Activated CD4-positive, alpha-beta T cell treated with anti-CD3 and anti-CD28 coated beads, Interleukin-2, amount 10 ng/mL, durations not matched to agents 7 days and 5 days (primary cell): ENCODE measurements at places on chromosomes 3 and 15. TPM values are rescaled to one million over a fixed set of nuclear protein-coding genes. Genes with fewer than 3 reads are reported as not detected.

- no peak for DNase-seq
Observed at GRCh38 chr3:136626493-136626892, 125.7 kb downstream of the STAG1 start.

TIMP4 gene
- total RNA-seq, result not detected

DNA sequence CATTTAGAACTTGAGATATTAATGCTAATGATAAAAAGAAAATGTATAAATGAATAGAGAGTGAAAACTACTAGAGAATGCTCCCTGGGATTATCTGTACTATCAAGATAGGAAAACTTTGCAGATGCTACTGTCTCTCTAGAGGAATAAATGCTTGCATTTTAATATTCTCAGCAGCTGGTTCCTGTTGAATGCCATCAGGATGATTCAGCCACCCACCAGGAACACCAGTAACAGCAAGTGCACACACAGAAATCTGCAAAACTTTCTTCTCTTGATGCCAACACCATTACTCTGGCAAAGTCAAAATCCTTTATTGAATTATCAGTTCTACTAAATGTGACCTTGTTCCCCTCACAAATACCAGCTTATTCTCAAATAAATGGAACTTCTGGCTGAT is 148.4 kb downstream of the TIGIT start:
- no peak for DNase-seq

GRCh38 chr3:79085171-79085570 is 682.6 kb downstream of the ROBO1 start:
- no peak for DNase-seq

DNA sequence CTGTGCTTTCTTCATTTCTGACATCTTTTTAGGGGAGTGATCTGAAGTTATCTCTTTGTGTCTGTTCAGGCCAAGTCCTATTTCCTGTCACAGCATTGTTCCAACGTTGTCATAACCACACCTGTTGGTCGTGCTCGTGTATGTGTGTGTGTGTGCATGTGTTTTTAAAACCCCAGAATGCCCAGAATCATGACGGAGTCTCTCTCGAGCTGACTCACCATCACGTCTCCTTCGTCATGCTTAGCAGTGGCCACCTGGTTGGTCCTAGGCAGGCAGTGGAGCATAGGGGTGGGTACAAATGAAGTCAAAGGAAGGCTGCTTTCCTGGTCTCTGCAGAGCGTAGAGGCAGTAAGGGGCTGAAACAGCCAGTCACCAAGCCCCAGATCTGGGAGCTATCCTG is 126.8 kb upstream of the ABHD17C start:
- DNase-seq, result no peak

RAB6B gene
- total RNA-seq, result not detected

DNA sequence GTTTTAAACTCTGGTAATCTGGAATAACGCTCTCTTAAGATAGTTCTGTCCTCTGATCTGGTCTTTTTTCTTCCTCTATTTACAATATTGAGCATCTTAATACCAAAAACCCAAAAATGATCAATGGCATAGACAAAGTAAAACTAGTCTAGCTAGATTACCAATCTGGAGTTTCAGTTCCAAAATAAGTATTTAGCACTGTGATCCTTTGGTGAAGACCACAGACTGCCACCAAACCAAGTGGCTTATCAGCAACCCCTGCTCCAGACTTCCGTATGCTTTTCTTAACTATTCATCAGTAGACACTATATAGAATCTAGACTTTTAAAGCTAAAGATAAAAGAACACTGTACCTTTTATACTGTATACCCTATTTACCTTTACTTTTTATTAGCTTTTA is 35.5 kb upstream of the MAN2C1 start:
- DNase-seq, result no peak

TMCO5A gene
- not detected for total RNA-seq

CNTN6 gene
- not detected for total RNA-seq
